Stimulated activated CD4-positive, alpha-beta T cell treated with anti-CD3 and anti-CD28 coated beads, TNF-alpha, amount 100 ng/mL, for 24 hours (primary cell): ENCODE measurements at places on chromosomes 7 and 10.

DNA sequence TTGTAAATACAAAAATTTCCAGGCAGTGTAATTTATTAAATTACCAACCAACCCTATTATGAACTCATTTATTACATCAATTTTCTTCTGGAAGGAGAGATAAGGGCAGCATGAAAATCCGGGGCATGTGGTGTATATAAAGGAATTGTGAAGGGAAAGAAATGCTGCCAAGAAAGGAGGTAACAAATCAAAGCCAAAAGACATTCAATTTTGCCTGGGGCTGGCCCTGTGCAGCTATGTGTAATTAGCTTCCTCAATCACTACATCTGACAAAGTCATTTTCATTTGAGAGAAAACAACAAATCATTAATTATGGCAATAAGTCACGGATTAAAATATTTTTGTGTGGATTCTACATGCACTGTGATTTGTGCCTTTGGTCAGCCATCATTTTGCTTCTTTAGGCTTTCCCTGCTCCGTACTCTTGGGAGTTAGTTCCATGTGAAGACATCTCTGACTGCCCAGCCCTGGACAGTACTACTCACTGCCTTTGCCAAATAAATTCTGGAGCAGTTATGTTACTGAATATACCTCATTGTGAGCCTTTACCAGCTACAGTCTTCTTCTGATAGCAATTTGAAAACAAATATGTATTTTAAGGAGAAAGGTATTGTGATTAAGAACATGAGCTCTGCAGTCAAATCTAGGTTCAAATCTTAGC is 191.7 kb downstream of the RELN start:
- DNase-seq: no peak

GRCh38 chr10:83122336-83122735 is 1017.0 kb upstream of the GHITM start:
- no peak for DNase-seq

GRCh38 chr10:35635576-35635975 is 6.5 kb downstream of the FZD8 start:
- no peak for DNase-seq

GRCh38 chr7:151225948-151226510 is 976 bp downstream of the ABCF2 start:
- DNase-seq: no peak

DNA sequence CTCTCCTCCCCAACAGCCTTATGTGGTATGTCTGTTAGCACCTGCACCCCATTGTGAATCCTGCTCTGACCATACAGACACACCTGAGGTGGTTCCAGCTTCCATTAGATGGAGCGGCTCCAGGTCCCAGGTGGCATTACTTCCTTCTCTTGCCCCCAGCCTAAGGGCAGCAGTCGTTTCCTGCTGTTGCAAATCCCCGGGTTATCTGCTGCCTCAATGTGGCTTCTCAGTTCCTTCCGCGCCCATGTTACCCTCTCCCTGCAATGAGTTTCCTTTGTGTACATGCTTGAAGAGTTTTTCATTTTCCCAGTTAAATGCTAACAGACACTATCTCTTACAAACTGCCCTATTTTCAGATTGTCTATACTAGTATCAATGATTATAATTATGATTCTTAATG is 62.8 kb upstream of the PRKCQ start:
- DNase-seq: no peak

- DNase-seq: no peak
Observed at GRCh38 chr10:86438091-86438749, 71.6 kb upstream of the GRID1 start.

DNA sequence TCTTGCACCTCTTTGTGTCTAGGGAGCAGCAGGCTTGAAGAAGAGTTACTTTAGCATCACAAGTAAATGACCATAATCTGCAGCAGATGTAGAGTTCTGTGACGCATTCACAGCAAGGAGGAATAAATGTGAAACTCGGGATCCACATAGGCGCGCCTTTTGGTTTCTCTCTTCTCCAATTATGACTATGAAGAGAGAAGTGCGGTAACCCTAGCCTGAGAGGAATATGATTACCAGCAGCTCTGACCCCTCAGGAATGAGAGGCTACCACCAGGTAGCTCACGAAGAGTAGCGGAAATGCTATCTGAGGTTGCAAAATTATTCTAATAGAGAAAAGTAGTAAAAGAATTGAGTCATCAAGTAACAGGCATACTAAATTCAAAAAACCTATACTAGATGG is 25.2 kb upstream of the DMTF1 start:
- DNase-seq: no peak

- no peak for DNase-seq
Observed at GRCh38 chr10:6514180-6514579, 65.9 kb downstream of the PRKCQ start.
